ENCODE measurements at places on chromosomes 13 and 19.

DNA sequence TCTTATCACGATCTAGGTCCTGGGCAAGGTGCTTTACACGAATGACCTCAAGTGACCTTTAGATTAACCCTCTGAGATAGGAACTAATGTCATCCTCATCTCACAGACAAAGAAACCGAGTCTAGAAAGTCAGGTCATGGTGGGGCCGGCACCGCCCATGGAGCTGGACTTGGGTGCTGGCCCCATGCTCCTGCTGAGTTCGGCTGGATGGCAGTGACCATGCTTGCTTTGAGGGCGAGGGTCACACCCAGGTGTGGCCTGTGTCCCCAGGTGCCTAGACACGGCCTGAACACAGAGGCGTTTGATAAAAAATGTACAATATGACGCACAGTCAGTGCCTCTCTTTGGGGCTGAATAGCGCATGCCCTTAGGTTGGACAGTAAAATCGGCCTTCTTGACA lies 26.8 kb downstream of the COL4A2 start:
- no peak for DNase-seq

DNA sequence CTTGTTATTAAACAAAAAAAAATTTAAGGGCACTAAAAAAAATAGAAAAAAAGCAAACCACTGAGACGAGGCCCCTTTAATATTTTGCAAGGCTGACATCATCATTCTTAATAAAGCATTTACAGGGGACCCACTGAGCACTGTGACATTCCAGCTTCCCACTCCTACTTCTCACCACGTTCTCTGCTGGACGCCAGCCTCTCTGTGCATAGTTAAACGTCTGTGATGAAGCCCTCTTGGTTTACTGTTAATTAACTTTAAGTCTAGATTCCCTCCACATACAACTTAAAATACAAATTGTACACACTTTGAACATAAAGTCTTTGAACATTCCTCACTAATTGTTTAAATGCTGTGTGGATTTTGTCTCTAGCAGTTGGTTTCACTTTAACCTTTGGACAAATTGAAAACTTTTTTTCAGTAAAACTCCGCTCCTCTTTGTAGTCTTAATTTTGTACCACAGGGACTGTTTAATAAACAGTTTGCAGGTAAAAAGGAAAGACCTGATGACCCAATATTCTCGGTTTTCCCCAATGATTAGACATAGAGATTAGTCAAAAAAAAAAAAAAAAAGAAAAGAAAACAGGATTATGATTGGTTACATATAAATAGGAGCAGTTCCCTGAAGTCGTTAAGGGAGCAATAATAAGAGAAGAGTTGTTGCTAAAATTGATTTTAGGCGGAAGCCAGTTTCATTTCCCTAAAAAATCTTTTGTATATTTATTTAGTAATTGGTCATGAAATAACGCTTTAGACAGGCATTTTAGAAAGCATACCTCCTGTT lies 219.8 kb downstream of the MZT1 start:
- DNase-seq = no peak

DNA sequence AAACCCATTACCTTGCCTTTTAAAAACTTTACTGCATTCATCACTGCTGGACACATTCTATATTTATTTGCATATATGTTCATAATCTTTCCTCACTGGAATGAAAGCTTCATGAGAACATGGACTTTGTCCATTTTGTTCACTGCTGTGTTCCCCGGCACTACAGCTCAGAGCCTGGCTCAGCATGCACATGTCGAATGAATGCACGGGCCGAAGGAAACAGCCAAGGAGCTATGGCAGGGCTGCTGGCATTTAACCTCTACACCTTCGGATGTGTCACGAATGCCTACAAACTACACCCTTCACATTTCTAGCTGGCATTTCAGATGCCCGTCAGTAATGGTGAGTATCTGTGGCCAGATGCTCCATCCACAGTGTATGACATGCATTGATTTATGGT lies 7.6 kb downstream of the MTIF3 start:
- no peak for DNase-seq

DNA sequence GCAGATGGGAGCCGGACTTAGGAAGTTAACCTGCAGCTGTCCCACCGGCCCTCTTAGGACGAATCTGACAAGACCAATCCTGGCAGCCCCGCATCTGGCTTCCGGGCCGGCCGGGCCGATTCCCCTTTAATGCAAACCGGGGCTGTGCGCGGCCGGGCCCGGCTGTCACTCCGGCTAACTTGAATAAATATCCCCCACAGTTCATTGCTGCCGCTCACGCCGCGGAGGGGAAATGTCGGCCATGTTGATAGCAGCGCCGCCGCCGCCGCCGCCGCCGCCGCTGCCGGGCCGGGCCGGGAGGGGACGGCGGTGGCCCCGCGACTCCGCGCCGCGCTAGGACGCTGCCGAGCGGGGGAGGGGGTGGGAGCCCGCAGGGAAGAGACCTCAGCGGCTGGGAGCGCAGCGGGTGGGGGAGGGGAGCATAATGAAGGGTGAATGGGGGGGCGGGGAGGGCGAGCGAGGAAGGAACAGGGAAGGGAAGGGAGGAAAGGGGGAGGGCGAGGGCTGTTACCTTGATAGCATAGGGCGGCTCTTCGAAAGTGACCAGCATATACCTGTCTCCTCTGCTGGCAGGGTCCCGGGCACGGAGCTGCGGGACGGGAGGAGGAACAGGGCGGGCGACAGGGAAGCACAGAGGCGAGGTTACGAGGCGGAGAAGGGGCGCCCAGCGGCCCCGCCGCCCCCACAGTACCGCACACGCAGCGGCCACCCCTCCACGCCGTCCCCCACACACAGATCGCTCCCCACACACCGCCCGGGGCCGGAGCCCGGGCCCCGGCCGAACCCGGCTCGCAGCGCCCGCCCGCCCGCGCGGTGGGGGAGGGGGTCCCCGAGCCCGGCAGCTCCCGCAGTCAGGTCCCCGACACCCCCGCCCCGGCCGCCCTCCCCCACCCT lies 1.1 kb downstream of the INTS6 start:
- DNase-seq = peak; percentile 88

DNA sequence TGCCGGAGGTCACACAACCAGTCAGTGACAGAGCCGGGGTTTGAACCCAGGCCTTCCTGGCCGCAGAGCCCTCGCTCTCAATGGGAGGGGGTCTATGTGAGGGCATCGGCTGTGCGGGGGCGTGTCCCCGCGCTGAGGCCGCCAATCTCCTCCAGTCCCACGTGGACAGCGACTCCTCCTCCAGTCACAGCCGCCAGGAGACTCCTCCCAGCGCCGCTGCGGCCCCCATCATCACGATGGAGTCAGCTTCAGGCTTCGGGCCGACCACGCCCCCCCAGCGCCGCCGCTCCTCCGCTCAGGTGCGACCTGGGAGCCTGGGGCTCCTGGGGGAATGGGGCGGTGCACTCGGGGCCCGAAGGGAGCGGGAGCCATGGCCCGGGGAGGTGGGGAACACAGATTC lies 6.0 kb downstream of the SPRED3 start:
- DNase-seq = no peak

GRCh38 chr13:75618308-75618707 lies 17.8 kb upstream of the LMO7 start:
- DNase-seq = no peak

DNA sequence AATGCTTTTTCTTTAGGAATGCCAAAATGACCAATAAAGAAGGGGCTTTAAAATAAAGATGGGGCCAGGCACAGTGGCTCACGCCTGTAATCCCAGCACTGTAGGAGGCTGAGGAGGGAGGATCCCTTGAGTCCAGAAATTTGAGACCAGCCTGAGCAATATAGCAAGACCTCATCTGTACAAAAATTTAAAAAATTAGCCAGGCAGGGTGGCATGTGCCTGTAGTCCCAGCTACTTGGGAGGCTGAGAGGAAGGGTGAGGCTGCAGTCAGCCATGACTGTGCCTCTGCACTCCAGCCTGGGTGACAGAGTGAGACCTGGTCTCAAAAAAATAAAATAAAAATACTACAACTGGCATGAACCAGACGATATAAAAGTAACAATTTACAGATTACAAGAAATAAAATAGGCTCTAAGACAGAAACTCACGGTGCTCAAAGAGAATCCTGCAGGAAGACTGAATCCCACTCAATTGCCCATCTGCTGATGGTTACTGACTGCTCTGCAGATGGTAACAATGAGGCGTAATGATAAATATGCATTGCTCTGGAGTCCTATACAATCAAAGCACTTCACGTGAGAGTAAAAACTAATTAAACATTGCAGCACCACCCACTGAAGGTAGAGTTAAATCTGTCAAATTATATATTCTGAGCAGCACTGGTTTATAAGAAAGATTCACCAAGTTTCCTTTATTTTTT lies 93.2 kb downstream of the LHFPL6 start:
- no peak for DNase-seq

- no peak for DNase-seq
These were observed at the start of gene ZNF69 for GRCh38 chr19:11887611-11888531. Gene ZNF69, plus strand, starts transcription at chr19:11887782. Its CDS starts 142 bp downstream, at chr19:11887924.

DNA sequence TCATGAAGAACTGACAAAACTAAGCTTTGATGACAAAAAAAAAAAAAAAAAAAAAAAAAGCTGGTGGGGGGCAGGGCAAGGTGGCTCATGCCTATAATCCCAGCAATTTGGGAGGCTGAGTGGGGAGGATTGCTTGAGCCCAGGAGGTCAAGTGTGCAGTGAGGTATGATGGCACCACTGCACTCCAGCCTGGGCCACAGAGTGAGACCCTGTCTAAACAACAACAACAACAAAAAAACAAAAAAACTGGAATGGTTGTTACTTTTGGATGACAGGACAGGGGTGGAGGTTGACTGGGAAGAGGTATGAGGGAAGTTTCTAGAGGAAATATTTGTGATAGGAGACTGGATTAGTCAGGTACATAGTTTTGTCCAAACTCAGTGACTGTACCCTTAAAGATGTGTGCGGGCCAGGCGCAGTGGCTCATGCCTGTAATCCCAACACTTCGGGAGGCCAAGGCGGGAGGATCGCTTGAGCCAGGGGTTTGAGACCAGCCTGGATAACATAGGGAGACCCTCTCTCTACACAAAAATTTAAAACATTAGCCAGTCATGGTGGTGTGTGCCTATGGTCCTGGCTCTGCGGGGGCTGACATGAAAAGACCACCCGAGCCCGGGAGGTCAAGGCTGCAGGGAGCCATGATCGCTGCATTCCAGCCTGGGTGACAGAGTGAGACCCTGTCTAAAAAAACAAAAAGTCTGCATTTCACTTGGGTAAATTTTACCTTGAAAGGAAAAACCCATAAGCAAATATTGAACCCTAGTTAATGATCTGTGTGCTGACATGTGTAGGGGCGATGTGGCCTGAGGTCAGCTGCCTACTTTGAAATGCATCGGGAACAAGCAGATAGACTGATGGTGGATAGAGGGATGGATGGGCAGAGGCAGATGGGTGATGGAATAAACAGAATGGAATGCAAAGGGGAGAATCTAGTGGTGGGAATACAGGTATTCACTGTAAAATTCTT lies 37.0 kb downstream of the CERS4 start:
- no peak for DNase-seq

DNA sequence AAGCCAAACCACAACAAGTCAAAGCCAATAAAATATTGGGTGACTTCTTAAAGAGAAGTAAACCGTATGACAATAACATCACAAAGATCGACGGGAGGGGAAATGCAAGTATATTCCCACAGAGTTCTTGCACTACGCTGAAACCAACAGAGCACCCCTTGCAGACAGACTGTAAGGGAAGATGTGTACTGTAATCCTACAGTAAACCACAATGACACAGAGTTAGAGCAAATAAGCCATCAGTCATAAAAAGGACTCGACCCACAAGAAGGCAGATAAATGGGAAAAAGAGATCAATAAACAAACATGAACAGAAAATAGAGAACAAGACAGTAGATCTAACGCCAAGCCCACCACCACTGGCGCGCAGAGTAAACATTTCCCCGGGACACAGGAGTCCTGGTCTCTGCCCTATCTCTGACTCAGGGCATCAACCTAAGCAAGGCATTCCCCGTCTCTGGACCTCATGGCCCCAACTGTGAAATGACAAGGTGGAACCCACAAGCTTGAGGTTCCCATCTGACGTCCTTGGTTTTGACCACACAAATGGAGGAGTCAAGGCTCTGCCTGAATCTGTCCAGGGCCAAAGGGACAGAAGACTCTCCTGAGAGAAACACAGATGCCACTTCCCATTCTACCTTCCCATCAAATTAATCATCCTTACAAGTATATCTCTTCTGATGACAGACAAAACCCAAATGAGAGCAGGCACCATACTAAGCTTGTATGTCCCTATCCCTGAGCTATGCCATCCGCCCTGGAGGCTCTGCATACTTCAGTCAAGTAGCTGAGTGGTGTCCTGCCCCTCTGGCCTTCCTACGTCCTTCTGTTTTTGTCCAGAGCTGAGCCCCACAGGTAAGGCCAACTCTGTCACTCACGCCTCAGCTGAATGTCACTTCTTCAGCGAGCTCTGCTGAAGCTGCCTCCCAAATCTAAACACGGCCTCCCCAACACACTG lies 15.0 kb downstream of the SAFB2 start:
- no peak for DNase-seq

DNA sequence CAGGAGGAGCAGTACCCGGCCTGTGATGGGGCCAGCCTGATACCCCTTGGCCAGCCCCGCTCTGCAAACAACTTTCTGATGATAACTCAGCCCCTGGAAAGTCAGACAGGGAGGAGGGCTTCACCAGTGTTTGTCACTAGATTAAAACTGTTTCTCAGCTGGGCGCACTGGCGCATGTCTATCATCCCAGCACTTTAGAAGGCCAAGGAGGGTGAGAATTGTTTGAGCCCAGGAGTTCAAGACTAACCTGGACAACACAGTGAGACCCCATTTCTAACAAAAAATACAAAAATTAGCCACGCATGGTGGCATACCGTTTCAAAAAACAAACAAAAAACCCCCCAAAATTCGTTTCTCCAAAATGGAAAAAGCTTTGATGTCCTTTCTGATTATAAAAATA lies 5.5 kb upstream of the CERS1 start:
- no peak for DNase-seq

- no peak for DNase-seq
These were observed at the start of gene CYP4F22 for GRCh38 chr19:15508035-15508710. Gene CYP4F22, plus strand, starts transcription at chr19:15508525. Its CDS starts 16,812 bp downstream, at chr19:15525337.

DNA sequence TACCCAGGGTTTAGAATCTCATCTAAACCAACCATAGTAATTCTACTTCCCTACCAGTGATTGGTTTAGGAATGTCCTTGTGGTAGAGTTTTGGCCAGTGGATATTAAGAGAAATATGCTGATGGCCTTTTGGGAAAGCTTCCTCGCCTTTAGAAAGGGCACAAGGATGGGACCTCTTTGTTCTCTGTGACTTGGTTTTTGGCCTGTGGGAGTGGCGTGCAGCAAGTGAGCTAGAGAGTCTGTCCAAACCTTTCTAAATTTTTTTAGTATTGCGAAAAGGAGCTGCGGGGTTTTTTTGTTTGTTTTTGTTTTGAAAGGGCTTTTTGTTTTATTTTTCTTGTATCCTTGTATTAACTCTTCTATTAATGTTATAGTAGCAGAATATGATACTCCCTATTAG lies 20.6 kb downstream of the USPL1 start:
- DNase-seq = no peak

DNA sequence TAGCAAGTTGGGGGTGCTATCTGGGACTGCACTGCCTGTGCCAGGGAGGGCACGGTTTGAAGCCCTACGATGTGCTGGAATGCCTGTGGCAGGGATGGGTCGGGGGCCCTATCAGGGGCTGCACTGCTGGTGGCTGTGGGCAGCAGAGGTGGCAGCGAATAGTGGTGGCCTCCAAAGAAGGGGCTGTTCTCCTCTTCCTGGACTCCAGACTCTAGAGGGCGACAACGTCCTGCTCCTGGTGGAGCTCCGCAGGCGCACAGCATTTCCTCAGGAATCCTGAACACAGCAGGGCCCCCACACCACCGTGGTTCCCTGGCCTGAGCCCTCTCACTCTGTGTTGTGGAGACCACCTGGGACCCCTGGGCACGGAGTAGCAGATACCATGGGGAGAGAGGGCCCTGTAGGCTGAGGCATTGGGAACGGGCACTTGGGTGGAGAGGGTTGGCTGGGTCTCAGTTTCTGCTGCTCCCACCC lies 145.6 kb downstream of the TNFRSF19 start:
- DNase-seq = no peak

GRCh38 chr19:6423499-6424194 lies 964 bp downstream of the KHSRP start:
- DNase-seq = no peak

Data from HL-60 (cell line).